Osteoblast (primary cell): ENCODE measurements at places on chromosomes 13 and 19. TPM values are rescaled to one million over a fixed set of nuclear protein-coding genes. Genes with fewer than 3 reads are reported as not detected.
A peak's percentile ranks its signal among the peaks of the same experiment; 100 is the strongest.

GRCh38 chr13:26872525-26873385 is 112.2 kb upstream of the GPR12 start:
- DNase-seq: no peak

GRCh38 chr13:30792285-30793000 is 57.1 kb downstream of the ALOX5AP start:
- DNase-seq: peak; percentile 97

- DNase-seq: peak; percentile 47
Observed at GRCh38 chr13:41296879-41297646, 14.0 kb upstream of the NAA16 start.

GRCh38 chr19:32404213-32404932 is 1.2 kb upstream of the DPY19L3 start:
- DNase-seq: no peak

DNA sequence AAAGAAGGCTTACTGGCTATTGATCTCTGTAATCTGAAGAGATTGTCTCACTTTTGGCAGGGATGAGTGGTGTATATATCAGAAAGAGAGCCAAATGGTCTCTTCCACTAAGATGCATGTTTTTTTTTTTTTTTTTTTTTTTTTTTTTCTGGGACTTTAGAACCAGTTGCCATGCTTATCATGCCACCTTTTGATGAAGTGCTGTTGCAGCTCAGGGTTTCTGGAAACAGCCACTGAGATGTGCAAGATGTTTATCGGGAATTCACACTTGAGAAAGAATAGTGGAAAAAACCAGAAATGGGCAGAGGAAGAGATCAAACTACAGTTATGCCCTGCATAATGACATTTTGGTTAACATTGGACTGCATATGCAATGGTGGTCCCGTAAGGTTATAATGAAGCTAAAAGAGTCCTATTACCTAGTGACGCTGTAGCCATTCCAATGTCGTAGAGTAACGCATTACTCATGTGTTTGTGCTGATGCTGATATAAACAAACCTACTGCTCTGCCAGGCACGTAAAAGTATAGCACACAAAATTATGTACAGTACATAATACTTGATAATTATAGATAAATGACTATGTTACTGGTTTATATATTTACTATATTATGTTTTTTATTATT is 121.0 kb downstream of the KLF5 start:
- DNase-seq: no peak

GRCh38 chr13:87669379-87669978 is 1.7 kb upstream of the SLITRK5 start:
- DNase-seq: no peak

The MOB3A gene
- 34.0 and 35.1 TPM in 2 replicates for total RNA-seq

- DNase-seq: no peak
Observed at GRCh38 chr13:49454388-49455006, 10.4 kb downstream of the SETDB2 start.

GRCh38 chr13:41613471-41613870 is 156.1 kb downstream of the RGCC start:
- DNase-seq: no peak

The PPP1R13L gene
- 6.9 and 8.5 TPM in 2 replicates for total RNA-seq

- DNase-seq: peak; percentile 18
Observed at GRCh38 chr13:43003010-43003409, 11.0 kb upstream of the EPSTI1 start.

The ZNF814 gene
- 12.7 and 15.9 TPM in 2 replicates for total RNA-seq

DNA sequence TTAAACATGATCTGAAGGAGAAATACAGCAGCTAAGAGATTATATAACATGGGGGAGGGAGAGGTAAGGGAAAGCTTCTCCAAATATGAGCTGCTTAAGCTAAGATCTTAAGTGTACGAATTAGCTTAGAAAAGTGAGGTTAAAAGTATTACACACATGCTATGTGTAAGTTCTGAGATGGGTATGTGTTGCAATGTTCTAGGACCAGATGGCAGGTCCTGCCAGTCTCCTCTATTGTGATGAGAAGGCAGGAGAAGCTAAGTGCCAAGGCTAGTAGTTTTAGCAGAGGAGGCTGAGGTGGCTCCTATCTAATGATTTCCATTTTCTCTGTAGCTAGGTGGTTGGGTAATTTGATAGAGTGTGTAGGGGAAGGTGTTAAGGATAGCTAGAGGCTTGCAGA is 57.6 kb downstream of the MICU2 start:
- DNase-seq: no peak

The GNG8 gene
- not detected in 2 replicates for total RNA-seq

- DNase-seq: no peak
Observed at GRCh38 chr13:46171217-46171616, 10.8 kb downstream of the LCP1 start.

The IRGC gene
- total RNA-seq: not detected in 2 replicates

The ZNF345 gene
- 4.7 and 5.3 TPM in 2 replicates for total RNA-seq

The CYSLTR2 gene
- total RNA-seq: under 0.01 TPM in 2 replicates

The EDDM13 gene
- total RNA-seq: not detected in 2 replicates

The JUND gene
- total RNA-seq: 170 and 172 TPM in 2 replicates

The MCEMP1 gene
- not detected in 2 replicates for total RNA-seq

DNA sequence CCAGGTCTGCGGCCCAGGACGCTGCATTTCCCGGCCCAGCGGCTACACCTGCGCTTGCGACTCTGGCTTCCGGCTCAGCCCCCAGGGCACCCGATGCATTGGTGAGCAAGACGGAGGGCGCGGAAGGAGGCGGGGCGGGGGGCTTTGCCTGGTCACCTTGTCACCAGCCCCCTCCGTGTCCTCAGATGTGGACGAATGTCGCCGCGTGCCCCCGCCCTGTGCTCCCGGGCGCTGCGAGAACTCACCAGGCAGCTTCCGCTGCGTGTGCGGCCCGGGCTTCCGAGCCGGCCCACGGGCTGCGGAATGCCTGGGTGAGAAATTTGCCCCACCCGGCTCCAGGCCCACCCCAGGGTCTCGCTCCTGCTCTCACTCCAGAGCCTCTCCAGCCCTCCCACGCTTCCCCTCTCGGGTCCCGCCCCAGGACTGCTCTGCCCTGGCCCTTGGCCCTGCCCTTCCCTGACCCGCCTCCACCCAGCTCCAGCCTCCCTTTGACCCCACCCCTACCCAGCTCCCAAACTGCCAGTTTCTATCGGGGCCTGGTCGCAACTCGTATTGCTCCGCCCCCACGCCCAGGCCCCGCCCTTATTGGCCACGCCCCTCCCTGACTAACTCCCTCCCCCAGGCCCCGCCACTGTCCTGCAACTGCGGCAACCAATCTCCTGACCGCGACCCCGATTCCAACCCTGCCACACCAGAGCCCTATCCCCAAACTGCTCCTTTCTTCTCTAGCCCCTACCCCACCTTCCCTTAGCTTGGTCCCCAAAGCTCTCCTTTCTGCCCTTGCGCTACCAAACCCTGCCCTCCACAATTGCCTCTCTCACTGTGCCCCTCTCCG is 8.6 kb downstream of the LTBP4 start:
- DNase-seq: peak; percentile 100

- DNase-seq: peak; percentile 97
Observed at GRCh38 chr19:15330801-15331418, 1.4 kb downstream of the BRD4 start.

DNA sequence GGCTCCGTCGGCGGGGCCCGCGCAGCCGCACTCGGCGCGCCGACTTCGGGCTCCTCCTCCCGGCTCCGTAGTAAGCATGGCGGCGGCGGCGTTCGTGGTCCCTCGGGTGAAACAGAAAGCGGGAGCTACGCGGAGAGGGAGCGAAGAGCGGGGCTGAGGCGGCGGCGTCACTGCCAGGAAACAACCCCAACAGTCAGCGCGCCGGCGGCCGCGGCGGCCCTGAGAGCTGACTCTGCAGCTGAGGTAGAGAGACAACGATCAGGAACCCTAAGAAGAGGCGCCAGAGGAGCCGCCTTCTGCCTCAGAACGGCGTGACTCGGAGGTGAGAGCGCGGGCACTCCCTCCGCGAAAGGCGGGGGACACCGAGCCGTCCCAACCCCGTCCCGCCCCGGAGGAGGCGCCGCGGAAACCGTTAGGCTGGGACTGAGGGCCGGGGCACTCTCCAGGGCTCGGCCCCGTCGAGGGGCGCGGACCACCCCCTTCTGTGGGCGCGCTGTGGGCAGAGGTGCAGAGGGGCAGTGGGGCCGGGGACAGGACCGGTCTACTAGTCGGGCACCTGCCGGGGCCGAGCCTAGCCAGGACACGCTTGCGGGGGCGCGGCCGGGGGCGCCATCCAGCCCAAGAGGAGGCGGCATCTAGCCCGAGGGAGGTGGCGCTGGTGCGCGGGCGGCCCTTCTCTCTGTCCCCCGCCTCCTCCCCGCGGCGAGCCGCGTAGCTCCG is at the start of gene FNDC3A:
TSS of gene FNDC3A (plus strand) at position 57 of the 720 bp plus-strand sequence. CDS start 30,279 bp downstream, outside the sequence.
- DNase-seq: peak; percentile 96

The KLK1 gene
- total RNA-seq: not detected in 2 replicates

DNA sequence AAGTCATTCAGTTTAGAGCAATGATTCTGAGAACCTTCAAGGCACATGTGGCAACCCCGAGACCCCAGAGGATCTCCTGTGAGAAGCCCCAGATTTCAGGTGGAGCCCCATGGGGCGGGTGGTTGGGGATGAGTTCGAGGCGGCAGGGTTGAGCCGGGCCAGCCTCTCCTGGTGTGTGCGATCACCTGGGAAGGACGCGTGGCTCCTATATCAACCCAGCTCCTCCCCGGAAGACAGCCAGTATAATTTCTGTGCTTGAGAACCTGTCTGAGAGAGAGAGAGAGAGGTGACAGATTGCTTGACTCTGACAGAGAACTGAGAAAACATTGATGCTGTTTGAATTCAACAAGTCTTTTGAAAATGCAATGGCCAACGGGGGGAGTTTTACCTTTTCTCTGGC is 89.0 kb downstream of the TEX29 start:
- no peak for DNase-seq

The C19orf85 gene
- total RNA-seq: not detected in 2 replicates

The TDRD12 gene
- under 0.01 and 0.36 TPM in 2 replicates for total RNA-seq

GRCh38 chr19:21221693-21222092 is 79.9 kb downstream of the ZNF431 start:
- DNase-seq: no peak

The COL4A1 gene
- 412 and 433 TPM in 2 replicates for total RNA-seq

The PGLYRP2 gene
- not detected in 2 replicates for total RNA-seq

- DNase-seq: peak; percentile 59
Observed at GRCh38 chr13:98033277-98034247, 80.1 kb downstream of the IPO5 start.

GRCh38 chr19:20863176-20863575 is 59.9 kb upstream of the ZNF85 start:
- DNase-seq: no peak

DNA sequence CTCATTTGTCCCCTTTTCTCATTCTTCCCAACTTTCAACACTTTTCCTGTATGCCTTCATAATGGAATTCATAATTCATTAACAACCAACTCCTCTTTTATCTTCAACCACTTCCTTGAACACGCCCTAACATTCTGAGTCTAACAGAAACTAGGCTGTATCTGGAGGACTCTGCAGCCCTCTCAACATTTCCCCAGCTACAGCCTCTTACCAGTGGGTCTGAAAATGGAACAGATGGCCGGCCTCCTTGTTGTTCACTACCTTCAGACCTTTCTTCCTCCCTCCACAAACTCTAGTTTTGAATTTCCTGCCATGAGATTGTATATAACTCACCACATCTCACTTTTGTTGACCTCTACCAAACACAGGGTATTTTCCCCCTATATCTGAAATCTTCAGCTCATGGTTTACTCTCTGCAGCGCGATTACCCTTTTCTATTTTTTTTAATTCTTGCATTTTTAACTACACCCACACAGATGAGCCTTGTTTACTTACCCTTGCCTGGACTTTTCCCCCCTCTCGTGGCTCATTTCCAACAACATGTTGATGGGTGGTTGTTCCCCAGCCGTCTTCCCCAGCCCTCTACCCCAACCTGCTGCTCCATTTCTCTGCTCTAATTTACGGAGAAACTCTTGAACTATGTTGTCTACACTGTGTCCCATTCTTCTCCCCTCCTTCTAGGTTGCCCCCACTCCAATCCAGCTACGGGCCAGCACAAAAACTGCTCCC is 846 bp downstream of the ZNF790 start:
- peak; percentile 45 for DNase-seq

- peak; percentile 64 for DNase-seq
Observed at GRCh38 chr19:14559916-14560775, 11.7 kb downstream of the NDUFB7 start.

The PLK5 gene
- total RNA-seq: under 0.01 TPM in 1 of 2 replicates, not detected in the other

The IFNL1 gene
- total RNA-seq: not detected in 2 replicates

The CCDC70 gene
- not detected in 2 replicates for total RNA-seq

DNA sequence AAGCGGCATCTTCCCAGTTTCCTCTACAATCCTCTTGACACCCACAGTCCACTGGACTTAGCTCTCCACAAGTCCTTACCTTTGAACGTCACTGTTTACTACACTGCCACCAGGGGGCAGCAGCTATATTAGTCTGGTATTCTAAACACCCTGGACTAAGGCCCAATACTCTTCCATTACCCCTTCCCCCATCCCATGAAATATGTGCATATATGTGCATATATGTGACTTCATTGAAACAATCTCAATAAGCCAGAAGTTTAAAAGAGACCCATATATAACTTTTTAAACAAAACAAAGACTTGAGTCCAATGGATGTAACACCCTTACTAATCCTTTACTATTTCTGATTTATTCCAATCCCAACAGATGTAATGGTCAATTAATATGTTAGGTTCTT is 15.5 kb downstream of the GGACT start:
- DNase-seq: peak; percentile 89

DNA sequence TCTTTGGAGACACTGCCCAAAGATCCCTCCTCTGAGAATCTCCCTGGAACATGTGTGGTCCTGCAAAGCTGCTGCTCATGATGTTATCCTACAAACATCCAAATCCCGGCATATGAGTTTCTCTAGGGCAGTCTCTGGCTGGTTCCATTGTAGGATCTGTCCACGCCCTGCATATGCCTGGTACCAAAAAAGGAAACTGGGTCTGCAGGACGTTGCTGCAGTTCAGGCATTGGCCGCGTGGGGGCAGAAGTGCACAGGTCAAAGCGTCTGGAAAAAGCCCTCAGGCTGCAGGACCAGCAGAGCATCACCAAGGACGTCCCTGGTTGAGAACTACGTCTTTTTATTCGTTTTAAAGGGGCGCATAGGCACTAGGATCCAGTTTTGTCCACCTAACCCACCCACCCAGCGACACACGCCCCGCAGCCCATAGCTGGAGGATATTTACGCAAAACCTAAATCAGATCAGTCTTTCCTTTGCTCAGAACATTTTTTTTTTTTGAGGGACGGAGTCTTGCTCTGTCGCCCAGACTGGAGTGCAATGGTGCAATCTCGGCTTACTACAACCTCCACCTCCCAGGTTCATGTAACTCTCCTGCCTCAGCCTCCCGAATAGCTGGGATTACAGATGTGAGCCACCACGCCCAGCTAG is 12.9 kb upstream of the ZNF564 start:
- peak; percentile 99 for DNase-seq

GRCh38 chr13:92677571-92677970 is 549.0 kb upstream of the GPC6 start:
- DNase-seq: no peak

The ARRDC5 gene
- 0.29 and 0.36 TPM in 2 replicates for total RNA-seq

DNA sequence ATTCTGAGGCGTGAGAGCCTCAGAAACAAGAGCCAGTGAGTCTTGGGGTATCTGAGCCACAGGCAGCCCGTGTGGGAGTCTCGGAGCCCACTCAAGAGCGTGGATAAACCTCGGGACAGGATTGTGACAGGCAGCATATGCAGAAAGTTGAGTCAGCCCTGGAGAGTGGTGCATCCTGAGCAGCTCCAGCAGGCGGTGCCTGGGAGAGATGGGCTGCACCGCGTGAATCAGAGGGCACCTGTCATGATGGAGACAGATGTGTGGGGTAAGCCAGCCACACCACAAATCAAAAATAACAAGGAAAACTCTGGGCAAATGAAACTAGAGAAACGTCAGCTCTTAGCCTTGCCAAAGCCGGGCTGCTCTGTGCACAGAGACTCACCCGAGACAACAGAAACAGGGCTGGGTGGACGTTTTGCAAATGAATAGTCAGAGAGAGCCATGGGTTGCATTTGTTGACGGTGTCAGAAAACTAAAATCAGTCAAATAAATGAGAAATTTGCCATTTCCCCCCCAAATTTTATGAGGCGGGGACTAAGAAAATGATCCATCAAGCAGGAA is 30.0 kb upstream of the POP4 start:
- DNase-seq: no peak
